ENCODE measurements at places on chromosomes 6 and 20.

- no peak for DNase-seq
Measured at GRCh38 chr20:1323830-1324597, 4.9 kb downstream of the SDCBP2 start.

DNA sequence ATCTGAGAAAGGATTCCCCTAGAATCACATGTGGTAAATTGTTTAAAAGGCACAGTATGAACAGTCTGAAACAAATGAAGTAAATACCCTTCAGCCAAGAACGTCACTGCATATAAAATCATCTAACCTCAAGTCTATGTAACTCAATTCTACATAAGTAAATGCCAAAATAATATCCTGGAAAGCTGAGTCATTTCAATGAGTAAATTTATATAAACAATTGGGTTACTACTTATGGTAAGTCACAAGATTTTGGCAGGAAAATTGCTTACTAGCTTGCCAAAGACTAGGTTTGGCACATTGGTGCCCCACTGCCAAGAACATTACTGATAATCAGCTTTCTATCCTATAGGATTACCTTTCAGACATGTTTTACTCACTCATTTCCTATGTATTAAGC, 8.4 kb downstream of the GMDS start:
- DNase-seq: no peak

- DNase-seq: no peak
Measured at GRCh38 chr6:71106276-71106675, 149.4 kb upstream of the B3GAT2 start.

- DNase-seq: no peak
Measured at GRCh38 chr6:15304337-15305042, 58.6 kb downstream of the JARID2 start.

DNA sequence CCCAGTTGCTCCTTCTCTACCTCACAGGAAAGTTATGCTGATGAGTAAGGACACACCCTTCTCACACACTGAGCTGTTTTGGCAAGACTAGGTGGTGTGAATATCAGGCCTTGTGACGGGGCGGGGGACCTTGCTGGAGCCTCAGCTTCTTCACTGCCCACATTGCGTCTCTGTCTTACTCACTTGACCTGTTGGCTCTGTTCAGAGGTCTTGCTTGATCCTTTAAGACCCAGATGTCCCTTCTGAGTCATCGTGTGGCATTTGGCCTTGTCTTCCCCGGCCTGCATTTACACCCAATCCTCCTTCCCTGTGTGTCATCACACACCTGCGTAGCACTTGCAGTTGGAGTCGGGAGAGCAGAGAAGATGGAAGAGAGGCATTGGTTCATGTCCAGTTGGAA, 8.3 kb upstream of the PRND start:
- peak; percentile 11 for DNase-seq

- DNase-seq: no peak
Measured at GRCh38 chr20:2065099-2065498, 36.5 kb upstream of the STK35 start.

DNA sequence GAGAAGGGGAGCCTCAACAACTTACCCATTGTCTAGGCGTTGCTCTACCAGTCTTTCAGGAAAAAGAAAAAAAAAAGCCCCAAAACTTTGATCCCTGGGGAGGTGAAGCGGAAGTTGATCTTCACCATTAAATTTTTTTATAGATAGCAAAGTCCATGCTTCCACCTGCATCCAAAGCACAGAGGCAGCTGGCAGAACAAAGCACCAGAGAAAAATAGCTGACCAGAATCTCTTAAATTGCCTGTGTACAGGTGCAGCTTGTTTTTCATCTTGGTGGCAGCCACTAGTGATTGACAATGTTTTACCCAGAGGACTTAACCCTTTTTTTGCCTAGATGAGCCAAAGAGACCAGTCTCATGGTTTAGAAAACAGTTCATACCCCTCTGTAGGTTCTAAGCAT, 86.0 kb downstream of the MYB start:
- DNase-seq: no peak

DNA sequence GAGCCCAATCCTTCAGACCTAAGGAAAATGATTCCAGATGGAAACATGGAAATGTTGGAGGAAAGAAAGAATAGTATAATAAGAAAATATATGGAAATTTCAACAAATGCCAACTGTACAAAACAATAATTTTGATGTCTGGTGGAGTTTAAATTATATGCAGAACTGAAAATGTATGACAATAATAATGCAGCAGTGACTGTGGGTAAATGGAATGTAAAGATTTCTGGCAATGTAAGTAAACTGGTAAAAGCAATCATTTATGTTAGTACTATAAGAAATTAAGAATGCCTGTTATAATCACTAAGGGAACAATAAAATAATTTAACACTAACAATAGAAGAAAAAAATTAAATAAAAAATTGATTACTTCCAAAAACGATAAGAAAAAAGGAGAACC, 89.0 kb downstream of the EDN1 start:
- DNase-seq: no peak

GRCh38 chr20:57241363-57241991, 25.0 kb downstream of the BMP7 start:
- no peak for DNase-seq

DNA sequence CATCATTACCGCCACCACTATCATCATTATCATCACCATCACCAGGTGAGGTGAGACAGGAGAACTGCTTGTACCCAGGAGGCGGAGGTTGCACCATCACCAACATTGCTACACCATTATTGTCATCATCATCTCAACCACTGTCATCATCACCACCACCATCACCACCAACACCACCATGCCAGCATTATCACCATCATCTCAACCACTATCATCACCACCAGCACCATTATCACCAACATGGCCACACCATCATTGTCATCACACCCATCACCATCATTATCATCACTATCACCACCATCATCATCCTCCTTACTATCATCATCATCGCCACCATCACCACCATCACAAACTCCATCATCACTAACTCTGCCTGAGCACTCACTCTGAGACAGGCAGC, 661.8 kb upstream of the DEFB115 start:
- no peak for DNase-seq

DNA sequence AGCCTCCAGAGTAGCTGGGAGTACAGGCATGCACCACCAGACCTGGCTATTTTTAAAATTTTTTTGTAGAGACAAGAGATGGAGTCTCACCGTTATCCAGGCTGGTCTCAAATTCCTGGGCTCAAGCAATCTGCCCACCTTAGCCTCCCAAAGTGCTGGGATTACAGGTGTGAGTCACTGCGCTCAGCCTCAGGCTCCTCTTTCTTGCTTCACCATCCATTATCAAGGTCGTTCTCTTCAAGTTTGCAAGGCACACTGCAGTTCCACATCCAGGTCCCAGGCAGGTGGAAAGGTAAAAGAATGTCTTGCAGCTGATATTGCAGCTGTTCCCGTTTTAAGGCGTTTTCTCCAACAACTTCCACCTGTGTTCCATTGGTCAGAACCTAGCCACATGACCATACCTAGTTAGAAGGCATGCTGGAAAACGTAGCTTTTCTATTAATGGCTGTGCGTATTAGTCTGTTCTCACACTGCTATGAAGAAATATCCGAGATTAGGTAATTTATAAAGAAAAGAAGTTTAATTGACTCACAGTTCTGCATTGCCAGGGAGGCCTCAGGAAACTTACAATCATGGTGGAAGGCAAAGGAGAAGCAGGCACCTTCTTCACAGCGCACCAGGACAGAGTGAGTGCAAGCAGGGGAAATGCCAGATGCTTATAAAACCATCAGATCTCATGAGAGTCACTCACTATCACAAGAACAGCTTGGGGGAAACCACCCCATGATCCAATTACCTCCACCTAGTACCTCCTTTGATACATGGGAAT, 51.7 kb downstream of the PCNA start:
- no peak for DNase-seq

DNA sequence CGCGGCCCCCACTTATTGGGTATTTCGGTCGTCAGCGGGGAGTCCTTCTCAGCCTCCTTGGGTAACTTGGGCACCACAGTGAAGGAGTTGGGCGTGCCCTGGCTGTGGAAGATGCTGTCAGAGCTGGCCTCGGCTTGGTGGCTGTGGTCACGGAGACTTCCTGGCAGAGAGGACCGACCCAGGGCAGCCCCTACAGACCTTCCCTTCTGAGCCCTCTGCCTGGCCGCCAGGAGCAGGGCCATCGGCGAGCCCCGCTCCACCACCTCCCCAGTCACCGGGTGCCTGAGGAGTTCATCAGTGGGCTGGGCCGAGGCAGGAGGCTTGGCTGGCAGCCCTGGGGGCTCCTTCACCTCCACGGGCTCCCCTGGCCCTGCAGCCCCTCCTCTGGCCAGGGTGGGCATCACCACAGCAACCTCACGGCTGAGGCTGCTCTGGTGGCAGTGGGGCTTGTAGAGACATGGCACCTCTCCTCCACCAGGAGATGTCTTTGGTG, 37.2 kb downstream of the C6orf132 start:
- no peak for DNase-seq

DNA sequence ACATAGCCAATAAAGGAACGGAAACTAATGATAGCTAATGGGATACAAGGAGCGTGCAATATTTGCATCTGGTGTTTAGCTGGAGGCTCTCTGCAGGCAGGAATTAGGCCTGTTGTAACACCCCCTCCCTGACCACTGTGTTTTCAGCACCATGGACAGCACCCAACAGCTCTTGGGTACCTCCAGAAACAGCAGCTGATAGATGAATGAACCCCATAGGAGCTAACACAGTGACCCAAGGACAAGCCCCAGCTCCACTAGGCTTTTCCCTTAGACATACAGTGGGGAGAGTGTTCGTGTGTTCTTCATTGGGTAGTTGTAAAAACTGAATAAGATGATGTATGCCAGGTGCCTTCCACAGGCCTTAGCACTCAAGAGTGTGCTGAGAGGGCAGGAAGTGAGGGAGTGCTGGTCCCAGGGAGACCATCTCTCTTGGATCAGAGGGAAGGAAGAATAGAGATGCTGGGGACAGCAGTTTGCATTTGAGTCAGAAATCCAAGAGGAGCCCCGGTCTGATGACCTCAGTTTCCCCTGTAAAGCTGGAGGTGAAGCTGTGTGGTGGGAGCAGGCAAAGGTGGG, 161.3 kb downstream of the PHACTR3 start:
- no peak for DNase-seq

GRCh38 chr6:74579794-74580193, 626.1 kb downstream of the COL12A1 start:
- DNase-seq: no peak

- DNase-seq: no peak
Measured at GRCh38 chr6:19175023-19175422, 662.1 kb upstream of the ID4 start.

DNA sequence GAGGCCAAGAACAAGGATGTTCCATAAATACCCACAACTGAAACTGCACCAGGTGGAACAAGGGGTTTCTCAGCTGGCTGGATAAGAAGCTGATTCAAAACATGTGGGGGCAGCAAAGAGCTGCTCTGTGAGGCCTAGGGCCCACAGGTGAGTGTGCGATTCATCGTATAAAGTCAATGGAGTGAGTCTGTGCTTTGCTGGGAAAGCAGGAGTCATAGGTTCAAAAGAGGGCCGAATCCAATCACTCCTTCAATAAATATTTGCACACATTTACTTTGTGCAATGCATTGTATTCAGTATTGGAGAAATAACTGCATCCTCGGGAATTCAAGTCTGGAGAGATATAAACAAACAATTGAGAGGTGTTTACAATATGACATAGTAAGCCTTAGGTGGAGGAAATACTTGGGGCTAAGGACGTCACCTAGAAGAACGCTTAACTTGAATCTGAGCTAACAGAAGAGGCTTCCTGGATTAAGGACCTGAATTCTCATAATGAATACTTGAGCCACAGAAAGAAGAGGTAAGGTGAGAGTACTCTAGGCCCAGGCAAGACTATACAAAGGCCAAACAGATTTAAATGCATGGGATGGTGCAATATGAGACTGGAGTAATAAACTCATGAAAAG, 83.7 kb upstream of the TMEM30A start:
- peak; percentile 29 for DNase-seq

- no peak for DNase-seq
Measured at GRCh38 chr6:111939902-111940301, 66.7 kb upstream of the FYN start.

DNA sequence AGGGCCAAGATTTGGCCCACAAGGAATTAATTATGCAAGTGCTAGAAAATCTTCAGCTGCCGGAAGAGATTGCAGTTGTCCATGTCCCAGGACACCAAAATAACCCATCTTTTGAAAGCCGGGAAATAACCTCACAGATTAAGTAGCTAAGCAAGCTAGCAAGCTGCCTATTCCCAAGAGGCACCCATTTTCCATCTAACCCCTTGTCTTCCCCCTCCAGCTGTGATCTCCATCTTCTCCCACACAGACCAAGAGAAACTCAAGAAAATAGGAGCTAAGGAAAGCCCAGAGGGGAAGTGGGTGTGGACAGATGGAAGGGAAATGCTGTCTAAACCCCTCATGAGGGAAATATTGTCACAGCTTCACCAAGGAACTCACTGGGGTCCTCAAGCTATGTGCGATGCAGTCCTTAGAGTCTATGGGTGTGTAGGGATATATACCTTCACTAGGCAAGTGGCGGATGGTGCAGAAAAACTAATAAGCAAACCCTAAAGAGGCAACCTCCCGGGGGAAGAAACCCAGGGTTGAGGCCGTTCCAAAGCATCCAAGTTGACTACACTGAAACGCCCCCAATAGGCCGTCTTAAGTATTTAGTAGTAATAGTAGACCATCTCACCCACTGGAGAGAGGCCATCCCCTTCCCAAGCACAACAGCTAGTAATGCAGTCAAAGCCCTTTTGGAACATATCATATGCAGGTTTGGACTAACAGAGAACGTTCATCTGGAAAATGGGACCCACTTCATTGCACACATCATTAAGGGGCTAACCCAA, 64.3 kb upstream of the PRSS16 start:
- no peak for DNase-seq

DNA sequence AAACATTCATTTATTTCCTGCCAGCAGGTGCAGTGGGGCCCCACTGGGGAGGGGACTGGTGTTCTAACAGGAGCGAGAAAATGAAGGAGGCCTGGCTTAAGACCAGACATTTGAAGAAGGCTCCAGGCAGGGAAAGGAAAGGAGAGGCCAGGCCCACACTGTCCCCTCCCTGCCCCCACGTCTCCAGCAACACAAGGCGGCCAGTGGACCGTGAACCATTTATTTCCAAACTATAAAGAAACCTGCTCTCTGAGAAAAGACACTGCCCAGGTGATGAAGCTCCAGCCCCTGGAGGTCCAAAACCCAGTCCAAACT, 41.4 kb upstream of the CDH22 start:
- no peak for DNase-seq

DNA sequence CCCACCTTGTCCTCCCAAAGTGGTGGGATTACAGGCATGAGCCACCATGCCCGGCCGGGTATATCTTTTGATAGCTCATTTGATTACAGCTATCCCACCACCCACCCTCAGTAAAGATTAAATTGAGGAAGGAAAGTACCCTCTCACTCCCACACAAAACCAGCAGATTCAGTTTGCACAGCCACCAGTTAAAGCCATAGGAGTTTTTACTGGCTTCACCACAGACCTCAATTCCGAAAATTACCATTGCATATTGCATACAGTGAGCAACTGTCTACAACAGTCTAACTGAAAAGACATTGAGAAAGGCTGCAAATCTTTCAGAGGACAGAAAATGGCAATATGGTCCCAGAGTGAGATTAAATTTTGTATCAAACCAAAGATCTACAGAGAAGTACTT, 34.9 kb downstream of the ESF1 start:
- no peak for DNase-seq

Measured in RCC 7860 (cell line).